Karpas-422 (cell line): ENCODE measurements at places on chromosomes 5 and 9.
A peak's percentile ranks its signal among the peaks of the same experiment; 100 is the strongest.

DNA sequence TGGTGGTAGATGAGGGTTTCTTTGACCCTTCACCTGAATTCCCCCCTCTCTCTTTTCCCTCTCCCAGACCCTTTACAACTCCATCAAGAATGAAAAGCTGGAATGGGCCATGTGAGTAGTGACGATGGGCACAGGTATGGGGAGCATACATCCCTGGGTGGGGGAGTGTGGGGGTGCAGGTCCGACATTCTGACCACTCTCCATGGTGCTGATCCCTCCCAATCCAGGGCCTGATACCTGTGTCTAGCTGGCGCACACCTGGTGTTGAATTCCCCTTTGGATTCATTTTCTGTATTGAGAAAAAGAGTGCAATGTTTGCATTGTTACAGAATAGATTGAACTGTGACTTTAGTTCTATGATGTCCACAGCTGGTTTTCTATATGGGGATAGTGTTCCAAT, 40.0 kb downstream of the PSD2 start:
- DNase-seq: no peak

- peak; percentile 80 for DNase-seq
Observed at GRCh38 chr5:179870403-179870903, 11.8 kb upstream of the MRNIP start.

DNA sequence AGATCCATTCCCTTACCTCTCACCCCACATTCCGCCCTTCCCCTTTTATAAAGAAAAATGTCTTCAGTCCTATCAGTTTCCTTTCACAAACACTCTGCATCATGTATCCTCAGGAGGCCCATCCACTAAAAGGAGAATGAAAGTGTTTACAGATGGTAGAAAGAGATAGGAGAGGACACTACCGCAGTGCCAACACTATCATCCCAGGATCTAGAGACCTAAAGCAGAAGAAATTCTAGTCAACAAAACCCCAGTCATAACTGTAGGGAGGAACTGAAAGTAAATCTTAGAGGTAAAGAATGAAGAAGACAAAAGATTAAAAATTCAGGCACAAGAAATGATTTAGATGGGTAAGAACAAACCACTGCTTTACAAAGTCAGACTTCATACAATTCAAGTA, 114.1 kb downstream of the MLLT3 start:
- DNase-seq: no peak

DNA sequence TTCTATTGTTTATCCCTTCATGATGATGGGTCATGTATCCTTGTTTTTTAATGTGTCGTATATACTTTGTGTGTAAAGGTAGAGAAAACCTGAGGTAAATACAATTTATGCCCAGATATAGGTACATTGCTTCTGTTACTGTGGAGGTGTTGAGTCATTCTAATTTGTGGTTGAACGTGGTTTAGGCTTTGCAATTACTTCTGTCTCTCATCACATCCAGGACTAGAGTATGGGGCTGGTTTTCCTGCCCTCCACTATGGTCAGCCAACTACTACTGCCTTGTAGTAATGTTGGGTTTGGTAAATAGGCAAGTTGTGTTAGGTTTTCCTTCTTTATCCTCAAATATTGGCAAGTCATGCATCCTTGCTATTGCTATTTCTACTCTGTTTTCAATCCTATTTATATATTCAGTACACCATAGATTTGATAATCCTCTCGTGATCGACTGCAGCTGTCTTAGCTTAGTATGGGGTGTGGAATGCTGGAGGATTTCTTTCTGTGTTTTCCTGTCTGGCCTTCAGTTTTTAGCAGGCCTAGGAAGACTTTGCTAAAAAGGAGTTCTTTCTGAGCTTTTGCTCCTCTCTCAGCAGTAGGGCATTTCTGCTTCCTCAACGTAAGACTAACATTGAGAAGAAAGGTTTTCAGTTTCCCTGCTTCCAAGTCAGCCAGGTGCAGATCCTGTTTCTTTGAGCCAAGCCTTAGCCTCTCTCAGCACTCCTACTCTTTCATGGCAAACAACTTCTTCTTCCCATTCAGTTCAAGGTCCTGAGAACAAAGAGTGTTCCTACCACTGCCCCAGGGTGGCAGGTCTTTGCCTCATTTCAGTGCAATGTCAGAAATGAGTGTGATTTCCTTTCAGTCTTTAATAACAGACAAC, 844.4 kb upstream of the CDH18 start:
- no peak for DNase-seq

- peak; percentile 61 for DNase-seq
Observed at GRCh38 chr9:18906656-18907395, 126.2 kb downstream of the SAXO1 start.

DNA sequence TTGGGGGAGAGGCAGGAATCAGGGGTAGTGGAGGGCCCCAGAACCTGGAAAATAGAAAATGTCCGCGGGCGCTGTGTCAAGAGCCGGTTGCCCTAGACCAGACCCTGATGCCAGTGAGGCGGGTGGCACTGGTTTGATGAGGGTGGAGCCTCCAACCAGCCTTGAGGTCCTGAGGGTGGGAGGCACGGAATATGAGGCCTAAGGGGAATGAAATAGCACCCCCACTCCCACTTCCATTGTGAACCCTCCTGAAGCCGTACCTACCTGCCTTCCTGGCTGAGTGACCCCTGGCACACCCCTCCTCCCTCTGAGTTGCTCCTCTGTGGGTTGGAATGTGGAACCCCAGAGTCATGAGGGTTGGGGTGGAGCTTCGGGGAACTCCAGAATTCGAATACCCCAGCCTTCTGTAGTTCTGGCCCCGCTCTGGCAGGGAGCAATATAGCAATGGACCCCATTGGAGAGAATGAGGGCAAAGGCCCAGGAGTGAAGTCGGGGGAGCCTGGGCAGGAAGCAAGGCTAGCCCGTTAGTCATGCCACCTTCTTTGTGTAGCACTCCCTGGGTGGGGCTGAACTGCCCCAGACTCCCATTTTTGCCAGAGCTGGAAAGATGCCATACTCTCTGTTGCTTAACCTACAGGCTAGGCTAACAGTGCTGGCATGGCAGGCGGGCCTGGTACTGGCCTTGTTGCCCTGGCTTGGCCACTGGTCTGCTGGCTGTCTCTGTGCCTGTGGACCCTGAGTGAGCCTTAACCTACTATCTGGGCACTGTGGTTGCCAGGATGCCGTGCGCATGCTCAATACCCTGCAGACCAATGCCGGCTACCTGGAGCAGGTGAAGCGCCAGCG, 1.0 kb downstream of the FPGS start:
- DNase-seq: peak; percentile 62
